ENCODE measurements at places on chromosomes 4 and X.

DNA sequence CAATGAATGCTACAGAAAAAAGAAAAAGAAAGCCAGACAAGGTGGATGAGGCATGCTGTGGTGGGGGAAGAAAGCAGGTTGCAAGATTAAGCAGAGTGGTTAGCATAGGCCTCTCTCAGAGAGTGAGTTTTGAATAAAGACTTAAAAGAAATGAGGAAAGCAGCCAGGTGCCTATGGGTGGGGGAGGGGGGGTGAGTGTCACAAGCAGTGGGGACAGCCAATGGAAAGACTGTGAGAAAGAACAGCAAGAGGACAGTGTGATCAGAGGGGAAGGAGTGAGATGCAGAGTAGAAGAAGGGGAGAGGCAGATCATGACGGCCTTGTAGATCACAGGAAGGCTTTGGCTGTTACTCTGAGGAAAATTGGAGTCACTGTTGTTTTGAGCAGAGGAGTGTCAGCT is 162.5 kb downstream of the SOX3 start:
- DNase-seq, result no peak

GRCh38 chr4:103305355-103305754 is 107.2 kb upstream of the CENPE start:
- no peak for DNase-seq

DNA sequence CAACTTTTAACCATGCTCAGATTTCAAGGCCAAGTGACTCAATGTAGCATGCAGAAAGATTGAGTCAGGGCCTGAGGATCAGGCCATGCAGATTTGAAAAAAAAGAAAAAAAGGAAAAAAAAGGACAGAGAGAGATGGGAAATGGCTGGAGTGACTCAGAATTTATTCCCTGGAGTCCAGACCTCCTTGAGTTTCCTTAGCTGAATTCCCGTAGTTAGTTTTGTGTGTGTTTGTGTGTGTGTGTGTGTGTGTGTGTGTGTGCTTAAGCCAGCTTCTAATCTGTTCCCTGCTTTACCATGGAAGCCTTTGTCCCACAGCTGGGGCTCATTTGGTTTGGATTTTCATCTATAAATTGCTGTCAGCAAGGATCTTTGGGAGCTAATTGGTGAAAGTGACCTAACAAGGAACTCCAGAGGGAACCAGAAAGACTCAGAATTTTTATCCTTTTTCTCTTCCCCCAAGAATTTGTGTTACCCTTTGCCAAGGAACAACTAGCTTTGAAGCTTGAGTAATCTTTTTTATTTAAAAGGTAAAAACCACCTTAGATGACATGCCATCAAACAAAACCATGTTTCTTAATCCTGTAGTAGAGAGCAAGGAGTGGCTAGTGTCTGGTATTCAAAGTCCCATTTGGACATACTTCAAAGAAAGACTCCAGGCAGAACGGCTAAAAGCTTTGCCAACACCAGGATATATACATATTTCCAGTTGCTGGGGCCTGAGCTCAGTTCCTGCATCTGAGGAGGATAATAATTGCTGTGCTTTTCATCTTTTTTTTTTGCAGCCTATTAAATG is 109.0 kb upstream of the DDIT4L start:
- DNase-seq, result no peak

DNA sequence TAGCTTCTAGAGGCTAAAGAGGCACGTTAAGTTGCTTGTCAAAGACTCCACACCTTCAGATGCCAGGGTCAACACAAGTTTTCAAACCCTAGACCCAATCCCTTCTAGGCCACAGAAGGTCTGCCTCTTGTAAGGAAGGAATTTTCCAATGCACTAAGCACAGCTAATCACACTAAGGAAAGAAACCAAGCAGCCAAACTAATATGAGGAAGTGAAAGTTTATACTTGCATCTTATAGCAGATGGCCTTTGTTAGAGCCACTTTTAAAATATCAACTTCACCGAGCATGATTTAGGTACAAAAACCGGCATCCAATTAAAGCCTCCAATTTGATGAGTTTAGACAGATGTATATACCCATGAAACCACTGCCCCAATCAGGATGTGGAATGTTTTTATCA is 9.9 kb downstream of the FHL1 start:
- no peak for DNase-seq

DNA sequence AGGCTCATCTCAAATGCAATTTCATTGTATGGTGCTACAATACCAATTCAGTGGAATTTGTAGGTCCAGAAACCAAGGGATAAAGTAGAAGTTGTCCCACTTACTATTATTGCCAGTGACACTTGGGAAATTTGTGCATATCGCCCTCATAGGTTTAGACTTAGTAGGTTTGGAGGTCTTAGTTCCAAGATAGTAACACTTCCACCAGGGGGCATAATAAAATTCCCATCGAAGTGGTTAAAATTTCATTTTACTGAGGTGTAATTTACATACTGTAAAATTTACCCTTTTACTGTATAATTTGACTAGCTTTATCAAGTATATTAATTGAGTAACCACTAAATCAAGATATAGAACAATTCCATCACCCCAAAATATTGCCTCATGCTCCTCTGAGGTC is 174.6 kb downstream of the INPP4B start:
- no peak for DNase-seq

GRCh38 chr4:3527101-3527913 is 4.9 kb downstream of the LRPAP1 start:
- DNase-seq, result no peak

GRCh38 chr4:145427991-145428390 is 53.7 kb upstream of the SMAD1 start:
- DNase-seq, result no peak

- no peak for DNase-seq
These were observed 651 bp downstream of the UCHL1 start for GRCh38 chr4:41257257-41257901.

DNA sequence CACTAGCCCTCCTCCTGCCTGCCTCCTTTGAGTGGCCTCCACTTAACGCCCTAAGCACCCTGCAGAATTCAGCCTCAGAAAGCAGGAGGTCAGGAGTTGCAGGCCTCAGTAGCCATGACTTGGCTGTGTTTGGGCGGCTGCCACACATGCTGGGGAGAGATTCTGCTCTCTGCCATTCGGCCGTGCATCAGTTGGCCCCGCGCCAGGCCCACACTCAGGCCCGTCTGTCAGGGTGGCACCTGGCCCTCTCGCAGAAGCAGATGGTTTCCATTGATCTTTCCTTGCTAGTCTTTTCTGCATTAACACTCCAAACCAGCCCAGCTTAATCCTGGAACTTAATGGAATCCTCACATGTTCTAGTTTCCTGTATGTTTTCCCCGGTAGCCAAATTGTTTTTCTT is 30.7 kb upstream of the ATP6AP2 start:
- DNase-seq, result no peak

Data from activated CD4-positive, CD25-positive, alpha-beta regulatory T cell treated with anti-CD3 and anti-CD28 coated beads, Interleukin-2, amount 50 U/mL, for 72 hours (primary cell).